ENCODE measurements at places on chromosomes 13 and 19. TPM values are rescaled to one million over a fixed set of nuclear protein-coding genes. Genes with fewer than 3 reads are reported as not detected.

The C19orf38 gene
- not detected for total RNA-seq

The BRSK1 gene
- 50.0 TPM for total RNA-seq

- H3K27ac ChIP-seq, result no peak overlapping the region
- no peak for DNase-seq
- peaks cover 3% of the 10 kb centered on the region for H3K36me3 ChIP-seq
- peak overlapping the region; percentile 36 for H3K4me3 ChIP-seq
- H3K4me1 ChIP-seq, result peaks cover 32% of the 10 kb centered on the region
These were observed 153.8 kb downstream of the DCT start for GRCh38 chr13:94325650-94326049.

- no peak overlapping the region for H3K27ac ChIP-seq
- no peaks in the 10 kb centered on the region for H3K27me3 ChIP-seq
- H3K4me1 ChIP-seq, result no peaks in the 10 kb centered on the region
These were observed 2902.5 kb downstream of the PCDH9 start for GRCh38 chr13:64327505-64328194.

DNA sequence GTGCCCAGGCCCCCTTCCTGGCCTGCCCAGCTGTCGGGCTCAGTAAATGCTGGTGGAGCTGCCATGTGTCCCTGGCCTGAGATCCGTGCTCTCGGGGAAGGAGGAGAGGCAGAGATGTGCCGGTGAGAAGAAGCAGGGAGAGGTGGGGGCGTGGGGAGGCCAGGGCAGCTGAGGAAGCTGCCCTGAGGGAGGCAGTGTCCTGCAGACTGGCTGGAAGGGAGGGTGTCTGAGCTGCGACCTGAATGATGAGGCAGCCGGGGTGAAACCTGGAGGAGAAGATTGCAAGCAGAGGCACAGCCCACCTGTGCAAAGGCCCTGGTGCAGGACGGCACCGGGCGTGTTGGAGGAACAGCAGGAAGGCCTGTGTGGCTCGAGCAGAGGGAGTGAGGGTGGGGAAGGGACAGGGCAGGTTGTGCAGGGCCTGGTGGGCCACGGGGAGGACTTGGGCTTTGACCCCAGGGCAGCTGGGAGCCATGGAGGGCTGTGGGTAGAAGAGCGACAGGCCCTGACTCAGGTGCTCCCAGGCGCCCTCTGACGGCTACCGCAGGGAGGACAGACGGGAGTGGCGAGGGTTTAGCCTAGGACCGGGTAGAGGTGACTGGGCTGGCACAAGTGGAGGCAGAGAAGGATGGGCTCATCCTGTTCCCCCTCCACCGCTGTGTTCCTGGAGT is 14.0 kb upstream of the CELF5 start:
- H3K4me3 ChIP-seq, result peak overlapping the region; percentile 70
- H3K27ac ChIP-seq, result no peak overlapping the region
- no peaks in the 10 kb centered on the region for H3K27me3 ChIP-seq
- no peaks in the 10 kb centered on the region for H3K36me3 ChIP-seq

GRCh38 chr19:10501971-10502523 is 1.1 kb downstream of the KEAP1 start:
- H3K4me3 ChIP-seq, result peak overlapping the region; percentile 91
- H3K36me3 ChIP-seq, result peaks cover 9% of the 10 kb centered on the region
- DNase-seq, result peak; percentile 23
- H3K4me1 ChIP-seq, result peaks cover 16% of the 10 kb centered on the region

DNA sequence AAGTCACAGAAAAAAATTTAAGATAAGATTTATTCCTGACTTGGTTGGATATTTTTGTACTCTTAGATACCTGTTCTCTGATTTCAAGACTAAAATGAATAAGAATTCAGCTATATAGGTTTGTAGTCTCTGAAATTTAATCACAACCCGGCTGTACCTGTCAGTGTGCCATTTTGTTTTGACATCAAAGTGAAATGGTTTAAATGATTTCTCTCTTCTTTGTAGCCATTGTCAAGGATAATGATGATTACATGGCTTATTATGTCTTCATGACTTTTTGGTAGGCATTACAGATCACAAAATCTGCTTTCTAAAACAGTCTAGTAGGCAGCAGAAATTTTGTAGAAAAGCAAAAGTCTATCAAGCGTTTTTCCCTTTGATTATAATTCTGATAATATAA is 72.5 kb downstream of the PCDH17 start:
- peaks cover 4% of the 10 kb centered on the region for H3K4me1 ChIP-seq
- no peaks in the 10 kb centered on the region for H3K27me3 ChIP-seq
- no peak overlapping the region for H3K27ac ChIP-seq

DNA sequence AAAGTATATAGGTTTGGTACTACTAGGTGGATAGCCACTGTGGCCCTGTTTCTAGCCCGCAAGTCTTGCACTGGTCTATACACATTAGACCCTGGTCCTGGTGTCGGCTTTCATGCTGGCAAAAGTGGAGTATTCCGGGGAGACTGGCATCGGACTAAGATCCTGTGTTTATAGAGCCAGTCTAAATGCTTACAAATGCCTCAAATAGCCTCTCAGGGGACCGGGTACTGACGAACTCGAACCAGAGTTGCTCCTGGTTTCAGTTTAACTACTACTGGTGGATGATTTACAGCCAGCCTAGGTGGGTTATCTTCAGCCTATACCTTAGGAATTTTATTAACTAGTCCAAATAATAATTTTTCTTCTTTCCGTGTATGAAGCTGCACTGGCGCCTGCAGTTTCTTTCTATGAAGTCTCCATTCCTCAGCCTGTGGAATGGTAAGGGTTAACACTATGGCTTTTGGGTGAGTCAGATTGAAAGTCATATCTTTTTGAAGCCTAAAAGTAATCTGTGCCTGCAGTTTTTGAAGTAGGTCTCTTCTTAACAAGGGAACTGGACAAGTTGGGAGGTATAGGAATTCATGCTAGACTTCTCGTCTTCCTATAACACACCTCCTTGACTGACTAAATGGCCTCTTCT is 51.3 kb downstream of the OR10H4 start:
- no peak overlapping the region for H3K27ac ChIP-seq
- H3K4me3 ChIP-seq, result no peak overlapping the region
- H3K4me1 ChIP-seq, result no peaks in the 10 kb centered on the region
- peaks cover 10% of the 10 kb centered on the region for H3K27me3 ChIP-seq
- no peak for DNase-seq
